Activated CD8-positive, alpha-beta memory T cell treated with anti-CD3 and anti-CD28 coated beads for 1 hour (primary cell): ENCODE measurements at places on chromosomes 2 and 18.

DNA sequence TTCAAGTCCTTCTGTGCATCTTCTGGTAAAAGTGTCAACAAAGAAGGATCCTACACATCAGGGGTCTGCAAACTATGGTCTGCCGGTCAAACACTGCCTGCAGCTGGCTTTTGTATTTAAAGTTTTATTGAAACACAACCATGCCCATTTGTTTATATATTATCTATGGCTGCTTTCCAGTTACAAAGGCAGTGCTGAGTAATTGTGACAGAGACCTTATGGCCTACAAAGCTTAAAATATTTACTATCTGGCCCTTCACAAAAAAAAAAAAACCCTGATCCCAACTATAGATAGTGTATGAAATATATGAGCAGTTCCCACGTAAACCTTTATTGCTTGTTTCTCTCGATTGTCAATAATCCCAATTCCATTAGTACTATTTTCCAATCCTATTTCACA, 101.4 kb downstream of the RBMS1 start:
- DNase-seq: no peak

DNA sequence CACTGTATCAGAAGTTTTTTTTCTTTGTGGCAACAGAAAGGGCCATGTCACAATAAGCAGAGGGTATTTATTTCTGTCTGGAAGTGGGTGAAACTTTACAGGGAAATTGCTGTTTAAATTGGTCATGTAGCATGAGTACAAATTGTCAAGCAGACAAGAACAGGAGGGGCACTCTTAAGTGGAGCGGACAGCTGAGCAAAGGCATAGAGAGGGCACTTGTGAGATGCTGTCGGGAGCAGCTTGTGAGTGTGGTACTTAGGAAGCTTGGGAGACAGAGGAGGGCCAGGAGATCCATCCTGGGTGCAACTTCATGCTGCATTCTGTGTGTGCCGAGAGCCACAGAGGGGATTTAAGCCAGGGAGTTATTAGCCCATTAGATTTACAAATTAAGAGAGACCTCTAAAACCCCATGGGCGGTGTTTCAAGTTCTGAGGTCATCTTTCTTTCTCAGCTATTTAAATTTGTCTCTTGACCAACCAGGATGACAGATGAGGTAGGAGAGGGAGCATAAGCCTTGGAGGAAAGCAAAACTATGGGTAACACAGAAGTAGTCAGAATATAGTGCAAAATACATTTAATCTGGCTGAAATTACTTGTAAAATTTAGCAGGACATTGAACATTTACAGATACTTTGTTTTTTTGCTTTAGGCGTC, 30.4 kb downstream of the INPP4A start:
- no peak for DNase-seq

- DNase-seq: no peak
These were observed 3.7 kb upstream of the WDR33 start for GRCh38 chr2:127814677-127815076.

GRCh38 chr18:9359796-9360195, 25.2 kb downstream of the TWSG1 start:
- no peak for DNase-seq

- DNase-seq: no peak
These were observed 57.7 kb downstream of the METTL4 start for GRCh38 chr18:2513616-2514015.

DNA sequence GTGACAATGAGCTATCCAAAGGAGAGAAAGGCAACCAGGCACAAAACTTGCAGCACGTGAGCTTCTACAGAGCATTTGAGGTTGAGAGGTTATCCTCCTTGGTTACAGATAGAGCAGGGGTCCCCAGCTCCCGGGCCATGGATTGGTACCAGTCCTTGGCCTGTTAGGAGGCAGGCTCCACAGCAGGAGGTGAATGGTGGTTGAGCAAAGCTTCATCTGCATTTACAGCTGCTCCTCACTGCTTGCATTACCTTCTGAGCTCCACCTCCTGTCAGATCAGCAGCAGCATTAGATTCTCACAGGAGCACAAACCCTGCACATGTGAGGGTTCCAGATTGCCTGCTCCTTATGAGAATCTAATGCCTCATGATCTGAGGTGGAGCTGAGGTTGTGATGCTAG, 57.8 kb upstream of the ST8SIA3 start:
- no peak for DNase-seq

- DNase-seq: no peak
These were observed 40.2 kb upstream of the ZNF521 start for GRCh38 chr18:25392192-25392591.

GRCh38 chr2:188785061-188785460, 189.1 kb upstream of the COL3A1 start:
- DNase-seq: no peak

GRCh38 chr2:112033600-112033999, 21.5 kb upstream of the TMEM87B start:
- no peak for DNase-seq

DNA sequence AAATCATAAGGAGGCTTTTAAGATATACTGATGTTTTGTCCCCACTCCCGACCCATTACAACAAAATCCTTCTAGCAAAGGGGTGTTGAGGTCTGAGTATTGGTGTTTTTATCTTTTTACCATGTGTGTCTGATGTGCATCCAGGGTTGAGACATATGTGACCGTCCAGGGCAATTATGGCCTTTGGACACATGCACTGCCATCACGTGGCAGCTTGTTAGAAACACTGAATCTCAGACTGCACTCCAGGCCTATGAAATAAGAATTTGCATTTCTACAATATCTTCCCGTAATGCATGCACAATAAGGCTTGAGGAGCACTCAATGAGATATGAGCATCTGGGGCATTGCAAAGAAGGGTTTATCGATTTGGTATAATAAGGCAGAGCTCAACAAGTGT, 235.1 kb upstream of the ZNF804A start:
- no peak for DNase-seq

DNA sequence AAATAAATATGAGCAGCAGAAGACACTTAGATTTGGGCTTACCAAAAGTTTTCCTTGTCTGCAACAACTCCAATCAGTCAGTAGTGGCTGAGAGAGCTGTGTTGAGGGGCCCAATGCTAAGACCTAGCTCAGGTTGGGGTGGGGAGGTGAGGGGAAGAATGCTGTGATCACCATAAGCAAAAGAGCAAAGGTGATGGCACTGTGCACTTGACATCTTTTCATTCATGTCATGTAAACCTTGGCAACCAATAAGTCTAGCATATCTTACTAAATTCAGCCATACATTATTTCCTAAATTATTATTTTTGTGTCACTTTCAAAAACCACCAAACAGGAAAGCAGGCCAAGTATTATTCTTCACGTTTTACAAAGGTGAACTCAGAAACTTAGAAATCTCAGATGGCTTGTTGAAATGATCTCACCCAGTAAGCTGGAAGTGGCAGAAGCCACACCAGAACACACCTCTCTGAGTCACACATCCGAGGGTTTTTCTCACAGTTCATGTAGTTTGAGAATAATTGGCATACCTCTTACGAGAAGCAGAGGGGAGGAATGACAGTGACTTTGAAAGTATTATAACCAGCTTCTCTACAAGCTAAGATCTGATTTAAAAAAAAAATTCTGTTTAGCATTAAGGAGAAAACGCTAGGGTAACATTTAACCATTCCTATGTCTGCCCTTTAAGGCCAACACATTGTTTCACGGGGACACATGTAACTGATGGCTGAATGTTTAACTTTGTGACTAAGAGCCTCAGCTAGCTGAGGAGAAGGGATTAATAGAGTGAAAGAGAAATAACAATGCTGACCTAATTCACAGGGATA, 43.3 kb upstream of the SETBP1 start:
- no peak for DNase-seq

GRCh38 chr2:88765154-88765888, 73.8 kb downstream of the RPIA start:
- DNase-seq: no peak

GRCh38 chr18:28030458-28030857, 146.5 kb downstream of the CDH2 start:
- DNase-seq: no peak

- no peak for DNase-seq
These were observed 80.9 kb downstream of the PPP1R1C start for GRCh38 chr2:182066400-182067087.

DNA sequence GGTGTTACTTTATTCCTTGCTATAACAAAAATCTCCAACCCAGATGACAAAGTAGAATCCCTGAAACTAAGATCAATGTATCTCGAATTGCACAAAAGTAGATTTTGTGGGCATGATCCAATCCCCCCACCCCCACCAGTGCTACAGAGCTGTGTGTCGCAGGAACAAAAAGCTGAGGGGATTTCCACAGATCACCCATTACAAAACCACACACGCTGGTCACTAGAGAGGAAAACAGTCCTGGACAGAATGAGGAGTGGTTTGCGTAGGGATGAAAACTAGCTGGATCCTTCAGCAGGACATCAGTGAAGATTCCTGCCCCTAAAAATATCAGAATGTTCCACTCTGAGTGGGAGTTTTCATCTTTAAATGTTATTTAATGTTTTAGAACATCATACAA, 165.3 kb upstream of the STK17B start:
- DNase-seq: no peak

GRCh38 chr2:84515788-84516187, 510 bp upstream of the DNAH6 start:
- no peak for DNase-seq

GRCh38 chr2:74578408-74578807, 23.9 kb downstream of the DOK1 start:
- no peak for DNase-seq

GRCh38 chr2:60465736-60466135, 87.7 kb downstream of the BCL11A start:
- no peak for DNase-seq

- DNase-seq: no peak
These were observed 101.9 kb downstream of the CDH20 start for GRCh38 chr18:61435064-61435652.

GRCh38 chr18:36504928-36505327, 207.4 kb downstream of the FHOD3 start:
- DNase-seq: no peak

GRCh38 chr2:119371111-119371510, 4.3 kb downstream of the DBI start:
- DNase-seq: no peak

- DNase-seq: no peak
These were observed 70.2 kb upstream of the PIEZO2 start for GRCh38 chr18:11219571-11219970.

- DNase-seq: no peak
These were observed 246.3 kb downstream of the SOX11 start for GRCh38 chr2:5938566-5938896.

GRCh38 chr2:100845141-100845991, 25.4 kb downstream of the NPAS2 start:
- DNase-seq: no peak

DNA sequence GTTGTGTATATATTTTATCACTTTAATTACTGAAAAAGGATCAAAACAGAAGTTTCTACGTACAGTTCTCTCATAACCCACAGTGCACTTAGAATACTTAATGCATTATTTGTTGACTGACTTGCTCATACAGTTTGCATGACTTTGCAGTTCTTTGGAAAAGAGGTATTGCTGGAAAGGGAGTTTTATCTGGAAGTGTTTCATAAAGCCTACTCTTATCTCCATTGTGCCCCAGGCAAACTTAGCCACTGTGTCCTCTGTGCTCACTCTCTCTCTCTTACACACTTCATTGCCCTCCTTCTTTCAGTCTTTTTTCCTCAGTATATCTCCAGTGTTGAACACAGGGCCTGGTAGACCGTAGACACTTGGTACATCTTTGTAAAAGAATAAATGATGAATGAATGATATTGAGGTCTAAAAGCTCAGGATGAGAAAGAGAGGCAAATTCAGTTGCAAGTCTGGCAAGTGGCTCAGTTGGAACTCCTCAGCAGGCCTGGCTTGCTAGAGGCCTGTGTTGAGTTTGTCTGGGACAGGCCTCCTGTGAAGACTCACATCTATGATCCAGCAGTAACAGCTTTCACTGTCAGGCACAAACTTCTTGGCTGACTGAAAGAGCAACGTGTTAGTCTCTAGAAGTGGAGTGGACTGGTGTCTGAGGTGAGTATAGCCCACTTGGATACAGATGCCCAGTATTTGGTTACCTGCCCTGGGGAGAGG, 56.1 kb downstream of the SETBP1 start:
- DNase-seq: no peak

DNA sequence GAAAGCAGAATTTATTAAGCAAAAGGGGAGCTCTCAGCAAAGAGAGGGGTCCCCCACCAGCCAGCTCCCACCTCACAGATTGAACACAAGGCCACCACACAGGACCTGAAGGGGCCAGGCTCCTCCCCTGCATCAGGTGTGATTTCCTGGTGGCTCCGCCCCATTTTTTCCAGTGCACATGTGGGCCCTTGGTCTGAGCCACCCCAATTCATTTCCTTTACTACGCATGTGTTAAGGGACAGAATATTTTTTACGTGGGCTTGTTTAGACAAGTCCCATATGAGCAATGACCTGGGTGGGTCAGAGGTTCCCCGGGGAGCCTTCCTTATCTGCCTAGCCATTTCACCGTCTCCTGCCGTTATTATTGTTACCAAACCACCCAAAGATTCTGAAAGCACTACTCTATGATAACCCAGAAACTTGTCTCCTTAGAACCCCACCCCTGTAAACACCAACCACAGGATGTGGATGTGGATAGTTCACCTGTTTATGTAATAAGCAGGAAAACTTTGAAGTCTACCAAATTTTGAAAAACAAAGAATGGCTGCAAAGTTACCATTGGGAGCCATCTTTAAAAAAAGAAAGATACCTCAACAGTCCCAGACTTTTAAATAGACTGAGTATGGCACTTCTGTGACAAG, 191.7 kb downstream of the CD226 start:
- no peak for DNase-seq

GRCh38 chr2:174824068-174824467, 59.8 kb upstream of the CHRNA1 start:
- no peak for DNase-seq

DNA sequence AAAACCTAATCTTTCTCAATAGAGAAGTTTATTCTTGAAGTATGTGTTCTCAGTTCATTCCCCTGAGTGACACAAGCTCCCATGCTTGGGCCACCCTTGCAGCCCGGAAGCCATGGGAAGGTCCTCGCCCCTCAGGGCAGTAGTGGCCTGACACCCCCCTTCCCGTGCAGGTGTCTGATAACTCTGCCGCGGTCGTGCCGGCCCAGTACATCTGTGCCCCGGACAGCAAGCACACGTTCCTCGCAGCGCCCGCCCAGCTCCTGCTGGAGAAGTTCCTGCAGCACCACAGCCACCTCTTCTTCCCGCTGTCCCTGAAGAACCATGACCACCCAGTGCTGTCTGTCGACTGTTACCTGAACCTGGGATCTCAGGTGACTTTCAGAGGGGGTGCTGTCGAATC, 32.4 kb downstream of the NTSR2 start:
- no peak for DNase-seq

DNA sequence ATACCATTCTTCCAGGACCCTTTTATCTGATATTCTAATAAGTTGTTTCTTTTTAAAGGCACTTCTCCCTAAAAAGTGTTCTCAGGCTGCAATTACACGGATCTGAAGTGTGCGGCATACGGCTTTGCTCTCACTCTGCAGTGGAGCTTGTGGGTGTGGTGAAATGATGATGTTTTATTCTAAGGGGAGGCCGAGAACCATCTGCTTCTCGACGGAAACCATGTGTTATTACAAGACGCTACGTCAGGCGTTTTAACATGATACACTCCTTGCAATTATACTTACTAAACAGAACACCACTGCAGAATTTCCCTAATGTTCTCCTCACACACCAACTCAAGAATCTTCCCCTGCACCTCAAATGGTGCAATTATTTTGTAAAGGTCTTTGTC, 34.9 kb upstream of the CTDP1 start:
- no peak for DNase-seq
